ENCODE measurements at places on chromosomes 1 and 21.

DNA sequence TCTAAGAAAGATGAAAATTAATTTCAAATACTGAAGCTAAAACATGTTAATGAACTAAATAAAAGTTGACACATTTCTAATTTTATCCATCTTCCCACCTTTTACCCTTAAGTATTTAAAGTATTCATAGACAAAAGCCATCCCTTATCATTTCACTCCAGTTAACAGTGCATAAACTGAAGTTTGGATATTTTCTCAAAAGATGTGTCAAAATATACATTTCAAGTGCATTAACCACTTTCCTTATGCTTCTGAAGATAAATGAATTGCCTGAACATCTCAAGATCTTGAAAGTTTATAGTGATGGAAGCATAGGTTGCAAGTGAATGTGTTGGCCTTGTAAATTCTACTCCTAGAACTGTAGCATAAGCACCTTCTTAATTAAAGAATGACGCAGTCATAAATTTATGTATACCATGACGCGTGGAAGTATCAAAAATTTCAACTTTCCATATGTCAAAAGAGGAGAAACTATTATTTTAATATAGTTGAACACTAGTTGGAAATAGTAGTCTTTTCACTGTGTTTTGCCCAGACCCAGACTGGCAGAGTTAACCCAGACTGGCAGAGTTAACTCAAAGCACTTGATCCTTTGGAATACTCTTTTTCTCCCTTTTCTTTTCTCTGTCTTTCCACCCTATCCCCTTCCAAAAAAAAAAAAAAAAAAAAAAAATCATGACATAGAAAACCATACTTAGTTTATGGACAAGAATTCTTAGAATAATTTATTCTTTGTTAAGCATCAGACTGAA, 282.6 kb upstream of the C1orf105 start:
- DNase-seq = no peak

- no peak for DNase-seq
Observed at GRCh38 chr1:30753660-30754123, 3.9 kb downstream of the LAPTM5 start.

DNA sequence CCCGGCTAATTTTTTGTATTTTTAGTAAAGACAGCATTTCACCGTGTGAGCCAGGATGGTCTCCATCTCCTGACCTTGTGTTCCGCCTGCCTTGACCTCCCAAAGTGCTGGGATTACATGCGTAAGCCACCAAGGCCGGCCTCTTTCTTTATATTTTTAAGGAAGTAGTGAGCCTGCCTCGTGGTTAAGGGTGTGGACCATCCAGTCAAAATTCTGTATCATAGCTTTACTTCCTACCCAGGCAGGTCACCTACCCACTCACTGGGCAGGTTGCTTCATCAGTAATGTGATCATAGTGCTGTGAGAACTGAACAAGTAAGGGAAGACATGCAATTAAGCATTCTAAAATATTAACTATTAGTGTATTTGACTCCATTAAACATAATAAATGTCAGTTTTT, 8.1 kb upstream of the ACOT7 start:
- DNase-seq = no peak

DNA sequence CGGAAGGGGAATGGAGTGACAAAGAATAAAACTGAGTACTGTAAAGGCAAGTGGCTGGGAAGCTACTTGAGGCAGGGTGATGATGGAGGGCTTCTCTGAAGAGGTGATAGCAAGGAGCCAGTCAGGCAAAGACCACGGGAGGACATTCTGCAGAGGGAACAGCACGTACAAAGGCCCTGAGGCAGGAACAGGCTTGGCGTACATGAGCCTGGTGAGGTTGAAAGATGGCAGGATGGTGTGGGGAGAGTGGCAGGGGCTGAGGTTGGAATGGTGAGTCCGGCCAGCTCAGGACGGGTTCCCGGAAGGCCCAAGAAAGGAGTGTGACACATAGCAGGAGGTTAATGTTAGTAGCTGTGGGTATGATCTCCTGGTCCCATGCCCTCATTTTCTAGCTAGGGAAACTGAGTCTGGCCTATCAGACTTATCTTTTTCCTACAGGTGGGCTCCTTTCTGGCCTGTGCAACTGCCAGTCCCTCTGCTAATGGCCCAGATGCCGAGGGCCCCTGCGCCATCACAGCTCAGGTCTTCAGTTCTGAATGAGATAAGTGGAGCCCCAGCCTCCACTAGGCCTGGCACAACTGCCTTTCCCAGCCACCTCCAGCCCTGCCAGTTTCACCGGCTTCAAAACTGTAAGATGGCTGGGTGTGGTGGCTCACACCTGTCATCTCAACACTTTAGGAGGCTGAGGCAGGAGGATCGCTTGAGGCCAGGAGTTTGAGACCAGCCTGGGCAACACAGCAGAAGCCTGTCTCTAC, 87.0 kb downstream of the VWA5B1 start:
- DNase-seq = no peak

GRCh38 chr1:77776007-77776700, 3.3 kb upstream of the MIGA1 start:
- DNase-seq = no peak

DNA sequence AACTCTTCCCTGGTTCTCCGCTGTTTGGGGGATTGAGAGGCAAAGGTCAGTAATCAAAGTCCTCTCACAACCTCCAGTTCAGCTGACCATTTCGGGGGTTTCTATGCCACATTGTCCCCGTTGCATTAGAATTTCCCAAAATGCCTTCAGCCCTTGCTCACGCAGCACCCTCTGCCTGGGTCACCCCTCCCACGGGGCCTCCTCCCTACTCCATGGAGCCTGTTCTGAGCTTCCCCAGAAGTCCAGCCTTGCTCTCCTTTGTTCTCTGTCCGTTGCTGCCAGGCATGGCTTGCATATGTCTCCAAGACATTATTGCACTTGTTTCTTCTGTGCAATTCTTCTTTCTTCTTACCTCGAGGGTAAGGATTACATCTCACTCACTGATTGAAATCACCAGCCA, 16.5 kb downstream of the DMRTB1 start:
- no peak for DNase-seq

DNA sequence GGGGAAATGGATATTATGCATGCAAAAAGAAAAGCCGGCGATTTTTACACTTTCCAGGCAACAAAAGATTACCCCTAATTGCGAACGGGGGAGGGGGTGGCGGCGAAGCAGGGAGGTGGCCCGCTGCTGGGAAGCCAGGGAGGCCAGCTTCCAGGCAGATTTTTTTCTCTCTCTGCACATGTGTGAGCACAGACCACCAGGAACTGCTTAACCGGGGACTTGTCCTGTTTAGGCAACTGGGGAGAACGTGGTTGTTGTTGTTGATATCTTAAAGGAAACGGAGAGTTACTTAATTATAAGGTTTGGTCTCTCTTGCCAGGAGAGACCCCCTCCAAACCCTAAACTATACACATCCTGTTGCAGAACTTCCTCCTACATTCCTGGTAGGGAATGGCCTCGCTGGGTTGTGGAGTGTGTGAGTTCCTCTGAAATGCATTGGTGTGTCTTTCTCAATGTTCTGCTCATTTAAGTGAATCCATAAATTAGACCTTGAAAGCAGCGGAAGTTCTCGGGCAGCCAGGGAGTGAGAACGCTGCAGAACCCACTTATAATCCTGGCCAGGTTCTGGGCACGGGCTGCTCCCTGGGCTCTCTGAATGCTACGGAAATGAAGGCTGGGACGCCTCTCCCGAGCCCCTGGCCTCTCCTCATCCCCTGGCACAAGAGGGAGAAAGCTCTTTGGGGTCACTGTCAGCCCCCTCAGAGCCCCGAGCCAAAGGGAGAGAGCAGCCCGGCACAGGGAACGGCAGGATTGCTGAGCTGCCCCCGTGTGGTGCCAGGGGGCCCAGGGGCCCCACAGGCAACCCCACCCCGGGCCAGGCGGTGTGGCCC, 250.0 kb downstream of the FOXD2 start:
- no peak for DNase-seq

GRCh38 chr1:114034567-114035303, 55.5 kb downstream of the OLFML3 start:
- DNase-seq = no peak

- DNase-seq = no peak
Observed at GRCh38 chr1:82139751-82140468, 339.2 kb downstream of the ADGRL2 start.

- peak; percentile 38 for DNase-seq
Observed at GRCh38 chr1:20484519-20485462, 1.2 kb downstream of the CAMK2N1 start.

DNA sequence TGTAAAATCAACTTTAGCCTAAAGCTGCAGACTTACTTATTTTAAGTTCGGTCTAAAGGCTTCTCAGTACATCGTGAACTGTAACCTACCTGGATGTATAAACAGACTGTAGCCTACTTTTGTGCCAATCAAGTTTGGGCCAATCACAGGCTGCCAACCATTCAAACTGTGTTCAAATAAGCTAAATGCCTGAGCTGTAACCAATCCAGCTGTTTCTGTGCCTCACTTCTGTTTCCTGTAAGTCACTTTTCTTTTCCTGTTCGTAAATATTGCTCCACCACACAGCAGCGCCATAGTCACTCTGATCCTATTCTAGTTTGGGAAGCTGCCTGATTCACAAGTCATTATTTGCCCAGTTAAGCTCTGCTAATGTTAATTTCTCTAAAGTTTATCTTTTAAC, 37.5 kb upstream of the SLAMF9 start:
- DNase-seq = no peak

DNA sequence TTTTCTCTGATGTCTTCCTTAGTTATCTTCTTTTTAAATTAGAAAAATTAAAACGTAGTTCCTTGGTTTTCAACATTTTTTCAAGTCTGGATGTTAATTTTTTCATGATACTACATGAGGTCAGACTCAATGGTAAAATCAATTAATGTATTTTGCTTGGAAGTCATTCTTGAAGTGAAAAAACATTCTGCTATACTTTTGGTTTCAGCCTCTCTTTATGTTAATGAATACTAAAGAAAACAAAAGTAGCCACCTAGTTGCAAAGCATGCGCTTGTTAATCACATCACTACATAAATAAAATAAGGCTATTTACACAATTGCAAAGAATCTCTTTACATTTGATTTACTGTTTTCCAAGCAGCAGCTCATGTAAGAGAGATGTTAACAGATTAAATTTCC, 170.4 kb downstream of the LIPI start:
- no peak for DNase-seq

- no peak for DNase-seq
Observed at GRCh38 chr21:26637201-26637745, 64.2 kb upstream of the CYYR1 start.

GRCh38 chr1:66050123-66050522, 257.4 kb downstream of the PDE4B start:
- no peak for DNase-seq

GRCh38 chr21:46179708-46180078, 4.6 kb downstream of the SPATC1L start:
- no peak for DNase-seq

DNA sequence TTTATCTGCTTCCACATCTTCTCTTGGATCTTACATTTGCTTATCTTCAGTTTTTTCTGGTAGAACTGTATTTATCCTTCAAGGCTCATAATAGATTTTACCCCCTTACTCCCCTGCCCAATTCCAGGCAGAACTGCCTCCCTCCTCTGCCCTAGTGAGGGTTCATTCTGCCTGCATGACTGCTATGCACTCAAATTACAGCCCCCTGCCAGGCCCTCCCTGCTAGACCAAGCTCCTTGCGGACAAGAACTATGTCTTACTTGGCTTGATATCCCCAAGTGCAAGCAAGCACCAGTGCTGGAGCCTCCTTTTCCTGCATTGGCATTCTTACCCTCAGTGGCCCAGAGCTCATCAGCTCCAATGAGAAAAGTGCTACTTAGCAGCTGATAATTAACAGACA, 18.1 kb downstream of the MAPKAPK2 start:
- no peak for DNase-seq

- no peak for DNase-seq
Observed at GRCh38 chr1:28314547-28314941, 14.3 kb upstream of the MED18 start.

DNA sequence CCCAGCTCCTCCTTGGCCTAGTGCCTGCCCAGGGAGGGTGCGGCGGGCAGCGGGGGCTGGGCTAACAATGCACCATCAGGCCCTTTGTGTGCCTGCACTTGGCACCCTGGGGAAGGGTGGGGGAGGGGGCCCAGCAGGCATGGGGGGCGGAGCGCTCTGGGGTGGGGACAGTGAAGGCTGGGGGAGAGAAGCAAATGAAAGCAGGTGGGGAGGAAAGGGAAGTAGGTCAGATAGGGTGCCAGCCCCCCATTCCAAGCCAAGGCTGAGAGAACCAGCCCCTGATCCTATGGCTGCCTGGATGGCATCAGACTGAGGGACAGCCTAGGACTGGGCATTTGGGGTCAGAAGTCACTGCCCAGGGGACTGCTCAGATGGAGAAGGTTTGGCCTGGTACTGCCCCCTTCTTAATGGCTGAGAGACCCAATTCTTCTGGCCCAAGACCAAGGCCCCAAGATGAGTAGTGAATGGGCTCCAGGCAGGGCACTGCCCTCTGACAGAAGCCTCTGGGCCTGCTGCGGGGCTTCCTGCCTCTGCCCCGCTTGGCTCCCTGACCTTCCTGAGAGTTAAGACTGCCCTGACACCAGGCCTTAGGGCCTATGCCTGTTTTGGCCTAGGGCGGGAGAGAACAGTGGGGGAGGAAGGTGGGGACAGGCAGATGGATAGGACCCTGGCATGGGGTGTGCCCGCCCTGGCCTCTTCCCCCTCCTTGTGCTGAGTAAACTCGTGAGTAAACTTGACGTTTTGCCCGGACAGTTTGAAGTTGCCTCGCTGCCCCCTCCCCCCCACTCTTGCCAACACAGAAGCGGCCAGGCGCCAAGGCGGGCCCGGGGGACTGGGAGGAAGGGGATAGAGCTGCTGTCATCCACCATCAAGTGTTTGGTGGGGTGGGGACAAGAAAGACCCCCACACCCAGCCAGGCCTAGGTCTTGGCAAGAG, 2.7 kb downstream of the ZBTB7B start:
- DNase-seq = peak; percentile 71

DNA sequence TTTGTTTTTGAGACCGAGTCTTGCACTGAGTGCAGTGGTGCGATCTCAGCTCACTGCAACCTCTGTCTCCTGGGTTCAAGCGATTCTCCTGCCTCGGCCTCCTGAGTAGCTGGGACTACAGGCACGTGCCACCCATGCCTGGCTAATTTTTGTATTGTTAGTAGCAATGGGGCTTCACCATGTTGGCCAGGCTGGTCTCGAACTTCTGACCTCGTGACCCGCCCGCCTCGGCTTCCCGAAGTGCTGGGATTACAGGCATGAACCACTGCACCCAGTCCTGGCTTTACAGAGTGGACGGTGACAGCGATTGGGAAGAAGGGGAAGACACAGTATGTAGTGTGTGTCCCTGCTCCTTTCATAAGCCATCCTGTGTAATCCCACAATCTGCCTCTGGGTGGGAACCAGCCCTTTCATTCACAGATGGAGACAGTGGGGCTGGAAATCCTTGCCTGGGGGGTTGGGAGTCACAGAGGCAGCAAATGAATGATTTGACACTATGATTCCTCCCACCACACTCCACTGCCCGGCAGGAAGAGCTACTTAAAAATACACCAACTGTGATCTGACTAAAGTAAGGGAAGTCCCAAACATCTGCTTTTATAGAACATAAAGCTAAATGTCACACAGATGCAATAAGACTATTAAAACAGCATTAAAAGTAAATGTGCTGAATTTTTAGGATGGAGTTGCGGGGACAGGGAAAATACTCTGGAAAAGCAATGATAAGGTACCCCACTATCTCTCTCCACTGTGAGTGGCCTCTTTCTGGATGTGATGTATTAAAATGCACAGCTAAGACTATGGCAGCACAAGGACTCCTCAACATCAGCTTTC, 4.5 kb downstream of the PARP1 start:
- DNase-seq = no peak

Measured in caudate nucleus (tissue), 63 donors.